ENCODE measurements at places on chromosomes 12 and 14. TPM values are rescaled to one million over a fixed set of nuclear protein-coding genes. Genes with fewer than 3 reads are reported as not detected.

- peak; percentile 25 for DNase-seq
Measured at GRCh38 chr14:98711453-98711852, 560.5 kb downstream of the BCL11B start.

GPR162 gene
- 0.74 TPM for total RNA-seq

DNA sequence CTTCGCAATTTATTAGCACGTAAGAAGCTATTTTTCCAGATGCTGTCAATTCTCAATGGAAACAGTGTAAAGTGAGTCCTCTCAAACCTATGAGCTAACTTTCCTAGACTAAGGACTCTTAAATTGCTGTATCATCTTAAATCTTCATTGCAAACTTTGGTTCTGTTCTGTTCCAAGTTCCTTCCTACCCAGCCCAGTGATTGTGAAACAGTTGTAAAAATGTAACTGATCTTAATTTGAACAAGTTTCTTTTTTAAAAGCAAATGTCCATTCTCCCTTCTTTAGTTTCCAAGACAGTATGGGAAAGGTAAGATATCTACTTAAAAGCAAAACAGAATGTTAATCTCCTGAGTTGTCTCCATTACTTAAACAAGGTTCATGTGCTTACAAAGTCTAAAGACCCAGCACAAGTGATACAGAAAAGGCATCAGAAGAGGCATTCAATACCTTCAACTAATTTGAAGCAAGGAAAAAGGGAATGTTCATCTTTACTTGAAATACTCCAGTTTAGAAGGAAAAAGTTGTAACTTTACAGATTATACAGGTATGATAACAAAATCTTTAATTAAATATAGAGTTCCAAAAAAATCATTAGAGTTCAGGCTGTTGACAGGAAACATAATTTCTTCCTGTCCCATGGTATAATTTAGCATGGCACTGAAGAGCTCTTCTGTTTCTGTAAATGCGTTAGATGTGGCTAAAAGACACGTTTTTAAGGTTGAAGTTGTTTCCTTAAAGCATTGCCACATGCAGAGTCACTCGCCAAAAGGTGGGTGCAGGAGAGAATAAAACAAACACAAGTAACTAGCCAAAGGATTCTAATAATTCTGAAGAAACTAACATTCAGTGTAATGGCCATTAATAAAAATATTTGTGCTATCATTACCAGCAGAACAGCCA is 101.5 kb upstream of the USP15 start:
- no peak for DNase-seq

GRCh38 chr12:9364224-9365176 is 156.3 kb upstream of the PZP start:
- peak; percentile 39 for DNase-seq

HOXC12 gene
- 6.0 TPM for total RNA-seq

DNA sequence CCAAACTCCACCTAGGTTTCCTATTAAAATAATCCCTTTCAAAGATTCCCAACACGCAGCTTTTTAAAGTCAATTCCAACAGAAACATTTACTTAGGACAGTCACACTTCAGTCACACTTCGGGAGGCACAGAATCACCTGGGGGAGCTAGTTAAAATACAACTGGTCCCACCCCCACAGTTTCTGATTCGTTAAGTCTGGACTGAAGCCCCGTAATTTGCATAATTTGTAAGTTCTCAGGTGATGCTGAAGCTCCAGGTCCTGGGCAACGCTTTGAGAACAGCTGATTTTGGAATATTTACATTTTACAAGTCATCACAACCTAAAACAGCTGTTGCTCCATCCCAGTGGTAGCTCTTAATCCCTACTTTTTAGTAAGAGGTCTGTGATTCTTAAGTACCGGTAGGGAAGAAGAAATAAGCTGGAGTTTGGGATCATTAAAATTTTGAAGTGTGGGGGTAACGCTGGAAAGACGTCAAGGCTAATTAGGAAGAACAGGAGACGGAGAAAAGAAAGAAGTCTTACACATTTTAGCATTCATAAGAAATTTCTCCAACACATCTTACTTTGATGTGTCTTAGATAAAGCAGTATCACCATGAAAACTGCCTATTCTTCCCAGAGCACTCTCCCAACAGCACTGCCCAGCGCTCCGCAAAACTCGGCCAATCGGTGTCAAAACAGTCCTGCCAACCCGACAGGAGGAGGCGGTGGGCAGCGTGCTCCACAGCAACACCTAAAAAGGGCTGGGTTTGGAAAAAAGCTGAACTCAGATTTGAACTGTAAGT is 1.1 kb downstream of the IPO8 start:
- DNase-seq, result peak; percentile 63

ISM2 gene
- total RNA-seq, result not detected

- no peak for DNase-seq
Measured at GRCh38 chr14:100450736-100451135, 127.6 kb downstream of the SLC25A47 start.

- DNase-seq, result no peak
Measured at GRCh38 chr14:92404018-92404417, 81.1 kb downstream of the SLC24A4 start.

ABCC9 gene
- total RNA-seq, result 0.03 TPM

- no peak for DNase-seq
Measured at GRCh38 chr12:110564471-110564991, 18.6 kb downstream of the PPTC7 start.

GRCh38 chr14:70188659-70189455 is at the start of gene SLC8A3:
TSS of gene SLC8A3 (minus strand) at chr14:70188951. CDS start at chr14:70168422, 20,529 bp downstream.
- DNase-seq, result peak; percentile 75

GRCh38 chr12:51677284-51677968 is 86.4 kb downstream of the SCN8A start:
- no peak for DNase-seq

DNA sequence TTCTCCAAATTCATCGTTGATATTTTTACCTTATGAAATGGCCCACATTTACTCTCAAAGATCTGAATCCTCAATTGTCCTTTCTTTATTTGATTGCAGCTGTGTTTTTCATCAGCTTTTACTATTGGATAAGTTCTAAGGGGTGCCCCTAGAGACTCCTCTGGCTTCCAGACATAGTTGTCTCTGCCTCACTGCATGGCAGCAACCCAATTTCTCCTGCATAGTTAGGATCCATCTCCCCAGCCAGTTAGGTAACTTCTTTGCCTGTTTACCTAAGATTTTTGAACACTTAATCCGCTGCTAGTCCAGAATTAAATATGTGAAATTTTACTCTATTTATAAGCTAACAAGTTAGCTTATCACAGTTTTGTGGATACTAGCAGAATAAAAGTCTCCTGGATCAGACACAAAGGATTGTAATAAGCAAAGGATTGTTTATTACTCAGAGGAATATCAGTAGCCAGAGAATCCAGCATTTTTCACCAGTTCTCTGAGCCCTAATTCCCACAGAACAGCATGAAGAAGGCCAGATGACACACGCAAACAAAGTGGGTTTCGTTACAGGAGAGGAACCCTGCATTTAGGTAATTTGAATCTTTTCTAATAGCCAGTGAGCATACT is 101.1 kb downstream of the BBS10 start:
- no peak for DNase-seq

PPFIA2 gene
- 1.8 TPM for total RNA-seq

PDE3A gene
- total RNA-seq, result 0.17 TPM

NTS gene
- not detected for total RNA-seq

DNA sequence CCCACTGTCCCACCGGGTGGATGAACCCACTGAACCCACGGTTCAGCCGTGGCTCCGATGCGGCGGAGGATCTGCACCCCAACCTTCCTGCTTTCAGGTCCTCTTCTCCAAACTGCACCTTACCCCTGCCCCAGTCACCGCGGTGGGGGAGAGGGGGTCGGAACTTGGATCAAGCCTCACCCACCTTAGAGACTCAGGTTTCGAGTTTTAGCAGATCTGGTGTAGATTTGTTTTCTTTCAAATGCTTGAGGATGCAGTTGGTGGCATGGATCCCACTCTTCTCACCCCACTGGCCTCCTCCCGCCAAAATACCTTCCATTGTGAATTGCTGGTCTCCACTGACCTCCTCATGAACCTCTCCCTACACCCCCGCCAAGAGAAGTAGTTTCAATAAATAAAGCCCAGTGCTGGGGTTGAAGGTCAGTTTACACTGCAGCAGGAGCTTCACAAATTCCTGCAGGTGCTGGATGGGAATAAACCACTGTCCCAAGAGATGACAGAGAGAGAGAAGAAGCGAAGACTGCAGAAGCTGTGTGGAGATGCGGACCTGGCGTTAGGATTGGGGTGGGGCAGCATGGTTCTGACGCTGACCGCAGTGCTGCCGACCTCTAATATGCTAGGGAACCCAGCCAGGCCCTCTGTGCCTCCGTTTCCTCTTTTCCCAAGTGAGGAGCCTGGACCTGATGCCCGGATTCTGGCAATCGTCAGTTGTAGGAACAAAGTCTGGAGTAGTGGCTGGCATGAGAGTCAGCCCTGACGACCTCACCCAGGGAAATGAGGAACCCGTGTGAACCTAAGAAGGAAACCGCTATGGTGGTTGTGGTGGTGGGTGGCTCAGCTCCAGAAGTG is 7.4 kb downstream of the TTC6 start:
- peak; percentile 61 for DNase-seq

- DNase-seq, result peak; percentile 98
Measured at GRCh38 chr12:103841690-103842584, 903 bp upstream of the NT5DC3 start.

DNA sequence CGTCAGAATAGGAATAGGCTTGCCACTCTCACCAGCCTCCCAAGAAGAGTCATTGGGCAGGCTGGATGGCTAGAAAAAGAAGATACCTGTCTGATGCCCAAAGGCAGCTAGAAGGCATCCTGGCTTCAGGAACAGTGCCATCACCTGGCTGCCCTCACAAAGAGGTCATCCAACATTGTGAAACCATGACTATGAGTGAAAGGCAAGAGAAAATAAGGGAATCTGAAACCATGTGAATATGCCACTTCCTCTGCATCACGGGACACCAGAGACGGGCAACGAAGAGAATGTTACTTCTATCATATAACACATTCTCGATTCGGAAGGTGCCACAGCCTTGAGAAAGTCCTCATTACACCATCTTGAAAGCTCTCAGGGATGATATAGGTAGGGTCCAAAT is 182.0 kb downstream of the DAD1 start:
- no peak for DNase-seq

CCT2 gene
- total RNA-seq, result 797 TPM

GRCh38 chr14:33728010-33728498 is 222.8 kb downstream of the EGLN3 start:
- no peak for DNase-seq

GRCh38 chr12:47193066-47193465 is 113.3 kb upstream of the AMIGO2 start:
- no peak for DNase-seq

RGS6 gene
- total RNA-seq, result not detected

- peak; percentile 51 for DNase-seq
Measured at GRCh38 chr14:36773558-36773957, 111.9 kb downstream of the PAX9 start.

DNA sequence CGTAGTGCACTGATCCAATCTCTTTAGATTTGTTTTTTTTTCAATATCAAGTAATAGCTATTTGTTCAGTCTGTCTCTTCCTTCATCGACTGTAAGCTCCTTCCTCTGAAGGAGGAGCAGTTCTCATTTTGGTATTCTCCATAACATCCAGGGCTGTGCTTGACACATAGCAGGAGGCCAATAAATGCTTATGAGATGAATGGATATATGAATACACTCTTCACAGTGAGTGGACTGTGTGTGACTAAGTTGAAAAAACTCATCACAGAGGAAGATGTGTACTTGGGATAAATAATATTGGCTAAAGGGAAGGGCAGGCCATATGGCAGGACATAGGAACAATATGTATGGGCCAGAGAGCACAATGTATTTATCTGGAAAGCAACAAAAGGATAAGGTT is 205.3 kb upstream of the PRICKLE1 start:
- no peak for DNase-seq

SIX1 gene
- total RNA-seq, result 14.9 TPM

DNA sequence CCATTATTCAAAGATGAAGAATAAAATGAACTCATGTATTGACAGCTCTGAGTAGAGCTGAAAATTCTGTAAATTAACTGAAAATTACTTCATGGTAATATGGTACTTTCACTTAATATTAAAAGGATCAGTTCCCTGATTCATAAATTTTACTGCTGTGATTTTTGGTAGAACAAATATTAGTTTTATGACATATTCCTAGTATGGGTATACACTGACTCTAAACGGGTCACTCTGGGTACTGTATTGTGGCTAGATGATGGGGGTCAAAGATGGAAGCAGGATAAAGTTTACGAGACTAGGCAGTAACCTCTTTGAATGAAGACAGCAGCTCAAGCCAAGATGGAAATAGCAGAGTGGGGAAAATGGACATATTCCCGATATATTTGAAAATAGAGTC is 135.5 kb downstream of the NUAK1 start:
- no peak for DNase-seq

- no peak for DNase-seq
Measured at GRCh38 chr12:124456652-124457152, 110.7 kb downstream of the NCOR2 start.

RNASE7 gene
- total RNA-seq, result not detected

DNA sequence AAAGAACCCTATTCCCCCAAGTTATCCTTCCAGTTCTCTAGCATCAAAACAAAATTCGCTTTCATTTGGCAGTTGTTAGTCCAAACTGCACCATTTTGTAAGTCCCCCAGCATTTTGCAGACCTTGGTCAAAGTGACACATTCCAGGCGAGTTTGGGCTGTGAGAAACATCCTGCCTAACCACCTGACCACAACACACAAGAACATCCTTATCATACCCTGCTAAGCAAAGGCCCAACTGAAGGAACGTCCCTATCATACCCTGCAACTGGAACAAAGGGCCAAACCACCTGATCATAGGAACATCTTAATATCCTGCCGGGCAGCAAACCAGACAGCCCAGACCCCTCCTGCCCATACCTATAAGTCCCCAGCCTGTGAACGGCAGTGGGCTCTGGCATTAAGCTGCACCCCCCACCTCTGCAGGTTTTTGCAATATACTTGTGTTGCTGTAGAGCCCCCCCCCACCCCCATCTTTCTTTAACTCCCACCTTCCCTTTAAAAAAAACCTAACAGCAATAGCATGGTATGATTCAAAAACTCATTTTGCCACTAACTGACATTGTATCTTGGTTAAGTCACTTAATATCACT is 2.7 kb downstream of the PCNX4 start:
- DNase-seq, result peak; percentile 88

NKX2-1 gene
- total RNA-seq, result 4.7 TPM

ASCL1 gene
- total RNA-seq, result not detected

GRCh38 chr14:96215452-96216244 is 11.0 kb downstream of the BDKRB2 start:
- DNase-seq, result no peak

DNA sequence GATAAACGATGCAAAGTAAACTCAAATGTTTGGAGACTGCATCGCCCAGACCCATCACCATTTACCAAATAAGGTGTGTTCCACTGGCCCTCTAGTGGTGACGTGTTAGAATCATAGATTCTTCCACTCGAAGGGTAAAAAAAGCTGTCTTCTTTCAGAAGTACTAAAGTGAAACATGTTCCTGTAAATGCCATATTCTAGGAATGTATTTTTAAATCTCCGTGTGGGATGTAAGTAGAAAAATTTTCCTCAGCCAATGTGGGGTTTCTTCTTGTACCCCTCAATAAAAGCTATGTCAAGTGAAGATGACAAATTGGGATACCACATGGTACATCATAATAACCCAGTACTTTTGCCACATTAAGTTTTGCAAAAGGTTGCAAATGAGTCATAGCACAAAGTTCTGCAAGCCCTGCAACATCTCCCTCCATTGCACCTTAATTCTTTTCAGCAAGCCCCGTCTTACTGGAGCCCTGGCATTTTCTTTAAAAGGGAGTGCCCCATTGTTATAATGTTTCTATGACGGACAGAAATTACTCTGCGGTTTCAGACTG is 100.8 kb downstream of the CCER1 start:
- no peak for DNase-seq

GRCh38 chr12:48936379-48936979 is 11.2 kb upstream of the FKBP11 start:
- peak; percentile 61 for DNase-seq

STAC3 gene
- total RNA-seq, result not detected

- no peak for DNase-seq
Measured at GRCh38 chr12:5160827-5161226, 117.1 kb downstream of the KCNA5 start.
